ENCODE measurements at places on chromosomes 4 and X. TPM values are rescaled to one million over a fixed set of nuclear protein-coding genes. Genes with fewer than 3 reads are reported as not detected.
A peak's percentile ranks its signal among the peaks of the same experiment; 100 is the strongest.

GRCh38 chr4:9904976-9905587 is 116.2 kb downstream of the SLC2A9 start:
- peaks cover 11% of the 10 kb centered on the region for H3K27me3 ChIP-seq
- H3K4me3 ChIP-seq = no peak overlapping the region
- H3K27ac ChIP-seq = no peak overlapping the region
- peak; percentile 46 for DNase-seq

DNA sequence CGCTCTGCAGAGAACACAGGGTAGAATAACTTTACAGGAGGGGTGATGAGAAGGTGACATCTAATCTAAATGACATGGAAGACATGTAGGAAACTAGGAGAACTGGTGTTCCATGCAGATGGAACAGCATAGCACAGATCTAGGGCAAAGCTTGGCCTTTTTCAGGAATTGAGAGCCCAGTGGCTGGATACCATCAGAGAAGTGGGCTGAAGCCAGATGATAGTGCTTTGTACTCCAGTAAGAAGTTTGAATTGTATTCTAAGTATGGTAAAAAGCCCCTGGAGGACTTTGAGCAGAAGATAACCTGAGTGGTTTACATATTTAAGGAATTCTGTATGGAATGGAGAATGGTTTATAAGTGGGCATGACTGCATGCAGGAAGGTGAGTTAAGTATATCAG is 32.8 kb downstream of the ENOPH1 start:
- no peaks in the 10 kb centered on the region for H3K36me3 ChIP-seq
- H3K4me3 ChIP-seq = no peak overlapping the region
- DNase-seq = no peak
- no peaks in the 10 kb centered on the region for H3K27me3 ChIP-seq
- H3K27ac ChIP-seq = no peak overlapping the region
- H3K4me1 ChIP-seq = no peaks in the 10 kb centered on the region

GRCh38 chrX:153925387-153925738 is 701 bp downstream of the ARHGAP4 start:
- no peak overlapping the region for H3K27ac ChIP-seq
- peaks cover 17% of the 10 kb centered on the region for H3K4me1 ChIP-seq
- H3K27me3 ChIP-seq = no peaks in the 10 kb centered on the region
- DNase-seq = no peak
- H3K4me3 ChIP-seq = no peak overlapping the region

GRCh38 chr4:15677507-15677988 is 4.1 kb upstream of the FAM200B start:
- H3K27ac ChIP-seq = peak overlapping the region; percentile 60
- H3K36me3 ChIP-seq = no peaks in the 10 kb centered on the region
- H3K4me3 ChIP-seq = no peak overlapping the region
- peak; percentile 90 for DNase-seq
- peaks cover 35% of the 10 kb centered on the region for H3K4me1 ChIP-seq
- no peaks in the 10 kb centered on the region for H3K27me3 ChIP-seq

- no peaks in the 10 kb centered on the region for H3K36me3 ChIP-seq
- DNase-seq = no peak
- H3K27me3 ChIP-seq = no peaks in the 10 kb centered on the region
- no peak overlapping the region for H3K4me3 ChIP-seq
- no peak overlapping the region for H3K27ac ChIP-seq
- H3K4me1 ChIP-seq = no peaks in the 10 kb centered on the region
Observed at GRCh38 chr4:88846206-88846790, 148.7 kb upstream of the NAP1L5 start.

DNA sequence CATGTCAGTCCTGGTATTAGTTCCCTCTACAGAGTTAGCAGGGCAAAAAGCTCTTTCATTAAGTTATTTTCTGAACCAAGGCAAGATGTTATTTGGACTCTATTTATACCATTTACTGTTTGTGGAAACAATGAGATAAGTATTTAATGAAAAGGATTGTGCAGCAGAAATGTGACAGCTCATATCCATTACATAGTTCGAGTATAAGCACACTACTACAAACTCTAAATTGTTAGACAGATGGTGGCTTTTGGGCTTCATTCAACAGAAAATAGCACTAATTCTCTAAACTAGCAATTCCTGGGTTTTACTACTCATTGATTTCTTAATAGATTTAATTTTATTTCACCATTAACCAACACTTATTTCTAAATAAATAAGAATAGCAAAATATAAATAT is 95.2 kb upstream of the ANK2 start:
- H3K27me3 ChIP-seq = no peaks in the 10 kb centered on the region
- DNase-seq = no peak
- no peaks in the 10 kb centered on the region for H3K4me1 ChIP-seq
- no peak overlapping the region for H3K27ac ChIP-seq

GRCh38 chrX:71085900-71086299 is 9.8 kb upstream of the FOXO4 start:
- DNase-seq = no peak
- H3K27ac ChIP-seq = no peak overlapping the region
- no peak overlapping the region for H3K4me3 ChIP-seq
- no peaks in the 10 kb centered on the region for H3K27me3 ChIP-seq

GRCh38 chr4:174648812-174649211 is 126.5 kb upstream of the HPGD start:
- no peak for DNase-seq
- no peak overlapping the region for H3K4me3 ChIP-seq
- H3K27ac ChIP-seq = no peak overlapping the region
- no peaks in the 10 kb centered on the region for H3K27me3 ChIP-seq
- no peaks in the 10 kb centered on the region for H3K4me1 ChIP-seq

DNA sequence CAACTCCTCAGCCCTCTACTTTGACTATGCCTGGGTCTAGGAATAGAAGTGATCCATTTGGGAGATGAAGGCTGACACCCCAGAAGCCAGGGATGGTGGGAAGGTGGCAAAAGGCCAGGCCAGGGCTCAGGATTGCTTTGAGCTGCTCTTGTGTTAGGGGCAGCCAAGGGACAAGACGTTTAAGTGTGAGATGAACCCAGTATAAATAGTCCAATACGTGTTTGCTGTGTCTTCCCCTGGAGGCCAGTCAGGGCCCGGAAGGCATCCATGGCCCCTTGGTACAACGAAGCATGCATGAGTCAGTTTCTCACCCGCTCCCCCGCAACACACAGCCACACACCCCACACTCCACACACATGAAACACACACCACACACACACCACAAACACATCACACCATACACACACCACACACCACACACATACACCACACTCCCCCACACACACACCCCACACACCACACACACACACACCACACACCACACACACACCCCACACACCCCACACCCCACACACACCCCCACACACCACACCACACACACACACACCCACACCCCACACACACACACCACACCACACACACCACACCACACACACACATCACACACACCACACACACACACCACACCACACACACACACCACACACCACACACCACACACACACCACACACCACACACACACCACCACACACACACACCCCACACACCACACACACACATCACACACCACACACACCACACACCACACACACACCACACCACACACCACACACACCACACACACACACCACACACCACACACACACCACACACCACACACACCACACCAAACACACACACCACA is 5.1 kb downstream of the STARD8 start:
- no peaks in the 10 kb centered on the region for H3K4me1 ChIP-seq
- no peak for DNase-seq
- H3K27ac ChIP-seq = no peak overlapping the region
- no peak overlapping the region for H3K4me3 ChIP-seq

DNA sequence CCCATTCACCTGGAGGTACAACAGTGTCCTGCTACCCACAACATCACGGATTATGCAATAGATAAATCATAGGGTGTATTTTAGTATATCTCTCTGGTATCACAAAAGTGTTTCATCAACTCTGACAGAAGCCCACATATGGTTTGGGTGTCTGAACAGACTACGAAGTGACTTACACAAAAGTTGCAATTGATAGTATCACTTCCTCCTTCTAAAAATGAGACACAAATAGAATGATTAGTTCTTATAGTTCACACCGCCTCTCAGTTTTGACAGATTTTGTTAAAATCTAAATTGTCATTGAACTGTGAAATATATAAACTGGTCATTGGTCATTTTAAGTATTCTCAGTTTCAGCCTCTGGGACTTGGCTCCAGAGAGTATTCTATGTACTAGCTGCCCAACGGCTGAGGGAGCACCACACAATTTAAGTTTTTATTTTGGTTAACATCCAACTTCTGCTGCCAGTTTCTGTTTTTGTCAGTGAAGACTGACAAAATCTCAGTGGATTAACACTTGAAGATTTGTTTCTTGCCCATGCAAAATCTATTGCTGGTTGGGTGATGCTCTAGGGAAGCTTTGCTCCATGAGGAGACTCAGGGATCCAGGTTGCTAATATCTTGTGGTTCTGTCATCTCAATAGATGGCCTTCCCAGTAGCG is 113.8 kb upstream of the PUDP start:
- no peaks in the 10 kb centered on the region for H3K27me3 ChIP-seq
- DNase-seq = no peak
- no peak overlapping the region for H3K4me3 ChIP-seq
- H3K36me3 ChIP-seq = no peaks in the 10 kb centered on the region
- H3K27ac ChIP-seq = no peak overlapping the region

- no peaks in the 10 kb centered on the region for H3K36me3 ChIP-seq
- no peak overlapping the region for H3K27ac ChIP-seq
- H3K27me3 ChIP-seq = no peaks in the 10 kb centered on the region
- H3K4me3 ChIP-seq = no peak overlapping the region
- DNase-seq = no peak
Observed at GRCh38 chrX:38923451-38923969, 122.3 kb downstream of the MID1IP1 start.

DNA sequence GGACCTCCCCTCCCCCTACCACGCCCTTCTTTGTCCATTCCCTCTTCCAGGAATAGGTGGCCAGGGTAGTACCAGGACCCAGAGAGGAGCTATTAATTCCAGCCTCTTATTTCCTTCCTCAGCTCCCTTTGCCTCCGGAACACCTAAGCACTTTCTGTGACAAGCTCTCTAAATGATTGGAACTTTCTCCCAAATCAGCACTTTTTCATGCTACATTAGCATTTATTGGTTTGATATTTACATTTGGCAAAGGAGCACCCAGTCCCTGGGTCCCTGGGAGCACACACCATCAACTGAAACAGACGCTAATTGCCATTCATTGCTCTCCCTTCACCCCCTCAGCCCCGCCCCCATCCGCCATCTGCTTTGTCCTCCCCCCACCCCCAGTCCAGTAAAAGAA is 182.0 kb upstream of the BCOR start:
- no peaks in the 10 kb centered on the region for H3K36me3 ChIP-seq
- H3K4me1 ChIP-seq = no peaks in the 10 kb centered on the region
- no peak overlapping the region for H3K4me3 ChIP-seq
- H3K27ac ChIP-seq = no peak overlapping the region

GRCh38 chrX:13463608-13464007 is 105.8 kb upstream of the EGFL6 start:
- H3K36me3 ChIP-seq = no peaks in the 10 kb centered on the region
- DNase-seq = no peak
- no peaks in the 10 kb centered on the region for H3K27me3 ChIP-seq
- H3K4me3 ChIP-seq = no peak overlapping the region

DNA sequence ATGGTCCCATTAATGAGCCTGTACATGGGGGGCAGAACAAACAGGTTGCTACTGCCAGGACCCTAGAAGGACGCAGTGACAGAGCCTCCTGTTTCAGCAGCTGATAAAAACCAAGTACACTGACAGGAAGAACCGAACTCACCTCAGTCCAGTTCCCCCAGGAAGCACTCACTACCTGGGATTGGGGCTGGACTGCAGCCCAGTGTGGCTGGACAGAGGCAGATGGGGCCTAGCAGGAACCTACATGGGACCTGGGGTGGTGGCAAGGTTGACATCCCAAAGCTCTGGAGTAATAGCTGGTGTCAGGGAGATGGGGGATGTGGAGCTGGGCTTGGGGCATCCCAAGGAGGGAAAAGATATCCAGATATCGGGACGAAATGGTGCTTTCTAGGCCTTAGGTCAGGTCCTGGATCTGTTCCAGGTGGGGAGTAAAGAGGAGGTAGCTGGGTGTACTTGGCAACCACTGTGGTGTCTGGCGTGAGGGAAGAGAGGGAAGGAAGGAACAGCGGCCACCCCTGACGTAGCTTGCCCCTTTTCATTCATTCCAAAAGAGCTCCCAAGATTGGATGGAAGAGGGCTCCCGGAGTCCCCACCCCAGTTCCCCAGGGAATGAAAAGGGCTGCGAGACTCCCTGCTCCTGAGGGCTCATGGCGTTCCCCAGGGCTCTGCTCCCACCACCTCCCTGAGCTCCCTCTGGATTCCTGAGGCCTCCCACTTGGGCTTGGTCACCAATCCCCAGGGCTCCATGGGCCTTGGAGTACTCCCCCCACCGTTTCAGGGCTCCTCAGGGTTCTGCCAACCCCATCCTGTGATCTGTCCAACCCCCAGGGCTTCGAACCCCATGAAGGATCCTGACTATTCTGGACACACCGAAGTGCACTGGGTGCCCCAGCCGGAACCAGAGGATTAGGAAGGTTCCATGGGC is 4.5 kb downstream of the EMD start:
- no peak overlapping the region for H3K4me3 ChIP-seq
- no peak for DNase-seq
- H3K27me3 ChIP-seq = no peaks in the 10 kb centered on the region
- H3K27ac ChIP-seq = no peak overlapping the region
- H3K4me1 ChIP-seq = no peaks in the 10 kb centered on the region
- H3K36me3 ChIP-seq = no peaks in the 10 kb centered on the region

Gene NIPAL1
- total RNA-seq = 7.0 TPM

Gene ENPEP
- total RNA-seq = not detected

Gene ATP1B4
- total RNA-seq = not detected

Gene DYNLT3
- total RNA-seq = not detected

Gene F8A1
- total RNA-seq = 19.6 TPM

Gene CLIC2
- 0.17 TPM for total RNA-seq
